ENCODE measurements at places on chromosomes 3 and 15. TPM values are rescaled to one million over a fixed set of nuclear protein-coding genes. Genes with fewer than 3 reads are reported as not detected.
A peak's percentile ranks its signal among the peaks of the same experiment; 100 is the strongest.

- DNase-seq = no peak
- H3K4me3 ChIP-seq = no peak overlapping the region
- no peaks in the 10 kb centered on the region for H3K4me1 ChIP-seq
These were observed 98.3 kb downstream of the ANO10 start for GRCh38 chr3:43523454-43524053.

DNA sequence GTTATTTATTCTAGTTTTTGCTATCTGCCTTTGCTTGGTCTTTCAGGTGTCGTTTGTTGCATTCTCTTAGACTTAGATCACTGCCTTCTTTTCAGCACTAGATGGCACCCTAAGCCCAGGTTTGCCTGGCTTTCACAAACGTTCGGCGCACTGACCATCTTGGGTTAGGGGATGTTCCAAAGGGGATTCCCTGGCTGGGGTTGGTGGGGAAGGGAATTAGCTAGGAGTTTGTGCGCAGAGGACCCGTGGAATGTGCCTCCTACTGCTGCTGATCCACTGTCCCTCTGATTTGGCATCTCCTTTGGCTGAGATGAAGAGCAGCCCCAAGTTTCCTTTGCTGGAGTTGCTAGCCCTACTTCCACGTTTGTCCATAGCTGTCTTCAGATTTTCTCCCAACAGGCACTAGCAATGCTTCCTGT lies 33.9 kb downstream of the PFN2 start:
- no peak overlapping the region for H3K27ac ChIP-seq
- H3K27me3 ChIP-seq = no peaks in the 10 kb centered on the region
- peak; percentile 78 for DNase-seq
- H3K4me3 ChIP-seq = no peak overlapping the region

DNA sequence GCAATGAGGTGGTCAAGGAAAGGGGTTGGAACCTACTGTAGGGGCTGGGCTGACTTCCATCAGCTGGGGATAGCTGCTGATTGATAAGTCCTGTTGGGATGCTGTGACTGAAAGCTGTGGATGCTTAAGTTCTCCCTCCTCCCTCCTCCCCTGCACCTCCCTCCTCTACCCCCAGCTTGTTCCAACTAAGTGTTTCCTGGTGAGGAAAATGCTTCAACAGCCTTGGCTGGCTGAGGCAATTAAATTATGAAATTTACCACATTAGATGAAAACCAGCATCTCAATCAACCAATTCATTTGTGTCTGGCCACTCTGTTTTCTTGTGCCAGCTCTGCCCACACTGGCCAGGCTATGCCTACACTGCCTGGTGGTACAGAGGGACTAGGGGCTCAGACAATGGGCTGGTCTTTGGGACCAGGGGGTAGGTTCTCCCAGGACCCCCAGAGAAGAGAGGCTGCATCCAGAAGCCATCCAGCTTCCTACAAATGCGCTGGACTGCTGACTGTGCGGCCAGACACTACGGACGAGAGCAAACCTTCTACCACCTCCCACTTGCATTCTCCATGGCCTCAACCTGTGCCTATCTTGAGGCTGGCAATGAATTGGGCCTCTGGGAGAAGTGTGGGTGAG lies 2.5 kb downstream of the KLHL25 start:
- peaks cover 6% of the 10 kb centered on the region for H3K36me3 ChIP-seq
- no peak overlapping the region for H3K27ac ChIP-seq
- DNase-seq = no peak
- H3K4me3 ChIP-seq = peak overlapping the region; percentile 85

DNA sequence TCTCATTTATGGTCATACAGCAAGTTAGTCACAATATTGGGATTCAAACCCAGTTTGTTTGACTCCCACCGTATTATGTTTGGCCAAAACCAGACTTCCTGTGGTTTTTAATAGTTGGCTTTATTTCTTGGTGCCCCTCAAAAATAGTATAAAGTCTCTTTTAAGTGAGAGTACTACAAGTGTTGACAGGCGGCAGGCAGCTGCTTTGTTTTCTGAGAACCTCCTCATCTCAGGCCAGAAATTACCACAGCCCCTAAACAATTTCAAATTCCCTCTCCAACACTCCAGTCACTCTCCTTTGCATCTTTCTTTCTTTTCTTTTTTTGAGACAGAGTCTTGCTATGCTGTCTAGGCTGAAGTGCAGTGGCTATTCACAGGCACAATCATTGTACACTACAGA lies 121.5 kb downstream of the POLR2M start:
- H3K4me3 ChIP-seq = no peak overlapping the region
- DNase-seq = no peak
- no peaks in the 10 kb centered on the region for H3K4me1 ChIP-seq
- no peaks in the 10 kb centered on the region for H3K27me3 ChIP-seq

LYZL4 gene
- polyA plus RNA-seq = not detected

DNA sequence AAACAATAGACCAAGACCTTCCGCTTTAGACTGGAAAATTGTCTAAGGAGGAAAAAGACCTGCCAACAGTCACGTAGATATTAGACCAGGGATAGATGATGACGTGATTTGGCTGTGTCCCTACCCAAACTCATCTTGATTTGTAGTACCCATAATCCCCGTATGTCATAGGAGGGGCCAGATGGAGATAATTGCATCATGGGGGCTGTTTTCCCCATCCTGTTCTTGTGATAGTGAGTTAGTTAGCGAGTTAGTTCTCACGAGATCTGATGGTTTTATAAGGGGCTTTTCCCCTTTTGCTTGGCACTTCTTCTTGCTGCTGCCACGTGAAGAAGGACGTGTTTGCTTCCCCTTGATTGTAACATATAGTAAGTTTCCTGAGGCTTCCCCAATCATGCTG lies 31.7 kb upstream of the SUCLG2 start:
- H3K4me1 ChIP-seq = no peaks in the 10 kb centered on the region
- no peak overlapping the region for H3K4me3 ChIP-seq
- no peaks in the 10 kb centered on the region for H3K27me3 ChIP-seq
- no peaks in the 10 kb centered on the region for H3K36me3 ChIP-seq
- DNase-seq = no peak

GPR149 gene
- 1.5 TPM for polyA plus RNA-seq

DNA sequence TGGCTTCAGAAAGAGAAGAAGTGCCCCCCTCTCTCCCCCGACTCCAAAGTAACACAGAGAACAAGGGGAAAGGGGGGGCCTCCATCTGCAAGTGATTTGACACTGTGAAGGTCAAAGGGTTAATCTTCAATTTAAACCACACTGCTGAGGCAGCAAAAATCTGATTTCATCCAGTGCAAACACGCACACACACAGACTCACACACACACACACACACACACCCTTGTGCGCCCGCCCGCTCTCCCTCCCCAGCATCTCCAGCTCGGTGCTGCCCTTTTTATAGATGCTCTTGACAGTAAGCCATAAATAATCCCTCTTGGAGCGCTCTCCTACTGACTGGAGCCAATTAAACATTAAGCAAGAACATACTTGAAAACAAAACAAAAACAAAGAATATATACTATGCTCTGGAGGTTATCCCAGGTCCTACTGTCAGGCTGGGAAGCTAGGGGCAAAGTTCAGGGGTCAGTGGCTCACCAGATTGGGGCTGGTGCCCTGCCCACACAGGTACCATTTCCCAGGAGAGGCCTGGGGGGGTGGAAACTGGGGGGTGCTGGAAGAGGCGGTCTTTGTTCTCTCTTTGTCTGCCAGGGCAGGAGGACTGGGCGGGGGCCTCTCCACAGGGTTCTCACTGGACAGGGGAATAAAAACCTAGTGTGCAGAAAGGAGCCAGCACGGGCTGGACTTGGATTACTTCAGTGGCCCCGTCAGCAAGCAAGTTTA lies 16.3 kb downstream of the BMF start:
- H3K4me1 ChIP-seq = peaks cover 69% of the 10 kb centered on the region
- DNase-seq = peak; percentile 80
- H3K4me3 ChIP-seq = no peak overlapping the region
- H3K27ac ChIP-seq = peak overlapping the region; percentile 79
- peaks cover 2% of the 10 kb centered on the region for H3K27me3 ChIP-seq
- H3K36me3 ChIP-seq = peaks cover 4% of the 10 kb centered on the region

DNA sequence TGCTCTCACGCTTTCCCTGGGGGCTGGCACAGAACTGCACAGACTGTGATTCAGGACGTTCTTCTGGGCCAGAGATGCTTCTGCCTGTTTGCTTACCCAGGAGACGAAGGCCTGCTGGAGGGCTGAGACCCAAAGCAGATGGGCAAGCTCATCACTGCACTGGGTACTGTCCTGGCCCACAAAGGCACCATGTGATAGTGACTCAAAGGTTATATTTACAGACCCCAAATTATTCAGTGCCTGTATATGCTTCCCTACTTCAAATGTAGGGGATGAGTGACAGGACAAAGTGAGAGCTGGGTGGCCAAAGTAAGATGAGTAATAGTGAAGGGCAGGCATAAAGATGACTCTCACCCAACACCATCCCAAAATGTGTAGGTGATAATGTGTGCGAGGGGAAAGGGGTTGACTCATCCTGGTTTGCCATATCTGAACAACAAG lies 127.4 kb downstream of the WDR76 start:
- H3K27ac ChIP-seq = no peak overlapping the region
- peaks cover 11% of the 10 kb centered on the region for H3K4me1 ChIP-seq
- H3K27me3 ChIP-seq = no peaks in the 10 kb centered on the region
- no peak overlapping the region for H3K4me3 ChIP-seq

- no peak for DNase-seq
- H3K27me3 ChIP-seq = no peaks in the 10 kb centered on the region
- H3K4me1 ChIP-seq = no peaks in the 10 kb centered on the region
- no peaks in the 10 kb centered on the region for H3K36me3 ChIP-seq
- no peak overlapping the region for H3K27ac ChIP-seq
These were observed 407.0 kb downstream of the GAP43 start for GRCh38 chr3:116030131-116030850.

POLQ gene
- polyA plus RNA-seq = 2.6 TPM

DNA sequence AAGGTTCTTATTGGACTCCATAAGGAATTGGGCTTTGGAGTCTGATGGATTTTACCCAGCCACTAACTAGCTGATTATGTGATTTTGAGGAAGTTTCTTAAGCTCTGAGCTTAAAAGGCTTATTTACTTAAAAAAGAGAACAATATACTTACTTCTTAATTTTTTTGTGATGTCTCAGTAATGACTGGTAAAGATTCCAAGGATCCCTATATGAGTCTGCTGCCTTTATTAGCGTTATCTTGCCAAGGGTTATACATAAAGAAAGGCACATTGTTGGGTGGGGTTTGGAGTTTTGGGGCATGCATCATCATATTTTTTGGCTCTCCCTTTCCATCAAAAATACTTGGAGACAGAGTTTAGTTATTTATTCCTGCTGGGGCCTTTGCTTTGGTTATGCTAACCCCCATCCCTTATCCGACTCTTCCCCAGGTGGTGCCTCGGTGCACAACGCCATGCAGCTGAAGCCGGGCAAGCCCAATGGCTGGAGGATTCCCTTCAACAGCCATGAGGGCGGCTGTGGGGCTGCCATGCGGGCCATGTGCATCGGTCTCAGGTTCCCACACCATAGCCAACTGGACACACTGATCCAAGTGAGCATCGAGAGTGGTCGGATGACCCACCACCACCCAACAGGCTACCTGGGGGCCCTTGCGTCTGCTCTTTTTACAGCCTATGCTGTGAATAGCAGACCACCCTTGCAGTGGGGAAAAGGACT lies 6.7 kb downstream of the ADPRH start:
- no peak overlapping the region for H3K4me3 ChIP-seq
- no peaks in the 10 kb centered on the region for H3K36me3 ChIP-seq
- no peak for DNase-seq
- no peaks in the 10 kb centered on the region for H3K4me1 ChIP-seq
- no peaks in the 10 kb centered on the region for H3K27me3 ChIP-seq

DNA sequence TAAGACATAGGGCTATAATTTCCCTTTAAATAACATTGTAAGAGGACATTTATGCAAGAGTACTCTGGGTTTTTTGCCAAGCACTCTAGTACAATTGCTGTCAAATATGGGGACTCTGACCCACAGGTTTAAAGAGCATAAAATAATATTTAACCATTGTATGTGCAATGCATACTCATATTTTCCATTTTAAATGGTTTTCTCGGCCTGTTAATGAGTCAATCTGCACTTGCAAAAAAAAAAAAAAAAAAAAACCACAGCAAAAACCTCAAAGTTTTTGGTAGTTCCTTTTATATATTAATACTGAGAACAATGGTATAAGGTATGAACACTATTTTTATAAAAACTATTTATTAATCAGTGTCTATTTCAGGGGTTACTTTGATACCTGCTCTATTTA lies 304.0 kb upstream of the CBLB start:
- H3K27me3 ChIP-seq = no peaks in the 10 kb centered on the region
- no peaks in the 10 kb centered on the region for H3K36me3 ChIP-seq
- H3K4me3 ChIP-seq = no peak overlapping the region
- H3K4me1 ChIP-seq = no peaks in the 10 kb centered on the region
- DNase-seq = no peak
- H3K27ac ChIP-seq = no peak overlapping the region

DNA sequence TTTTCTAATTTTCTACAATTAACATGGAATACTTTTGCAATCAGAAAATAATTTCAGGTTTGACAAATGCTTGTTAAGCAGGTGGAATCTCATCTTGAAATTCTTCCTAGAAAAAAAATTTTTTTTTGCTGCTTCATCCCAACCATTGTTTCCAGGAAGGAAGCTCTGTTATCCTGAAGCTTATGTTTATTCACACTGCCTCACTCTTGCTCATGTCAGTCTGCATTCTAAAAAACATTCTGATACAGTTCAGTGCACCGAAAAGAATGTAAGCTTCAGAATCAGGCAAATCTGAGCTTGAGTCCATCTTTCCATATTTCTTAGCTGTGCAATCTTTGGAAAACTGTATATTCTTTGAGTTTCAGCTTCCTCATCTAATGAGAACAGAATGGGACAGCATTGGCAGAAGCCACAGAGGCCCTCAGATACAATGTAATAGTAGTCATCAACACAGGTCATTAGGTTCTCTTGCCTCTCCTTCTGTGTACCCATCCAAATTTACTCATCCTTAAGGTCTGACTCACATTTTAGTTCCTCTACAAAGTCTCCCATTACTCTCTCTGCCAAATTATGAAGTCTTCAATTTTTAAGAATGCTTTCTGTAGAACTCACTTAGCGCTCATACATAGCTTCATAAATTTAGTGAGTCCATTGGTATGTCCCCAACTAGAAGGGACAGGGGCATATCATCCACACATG lies 881.8 kb upstream of the NR2F2 start:
- DNase-seq = no peak
- no peaks in the 10 kb centered on the region for H3K36me3 ChIP-seq
- H3K27me3 ChIP-seq = no peaks in the 10 kb centered on the region
- no peak overlapping the region for H3K27ac ChIP-seq
- no peak overlapping the region for H3K4me3 ChIP-seq
- no peaks in the 10 kb centered on the region for H3K4me1 ChIP-seq

DNA sequence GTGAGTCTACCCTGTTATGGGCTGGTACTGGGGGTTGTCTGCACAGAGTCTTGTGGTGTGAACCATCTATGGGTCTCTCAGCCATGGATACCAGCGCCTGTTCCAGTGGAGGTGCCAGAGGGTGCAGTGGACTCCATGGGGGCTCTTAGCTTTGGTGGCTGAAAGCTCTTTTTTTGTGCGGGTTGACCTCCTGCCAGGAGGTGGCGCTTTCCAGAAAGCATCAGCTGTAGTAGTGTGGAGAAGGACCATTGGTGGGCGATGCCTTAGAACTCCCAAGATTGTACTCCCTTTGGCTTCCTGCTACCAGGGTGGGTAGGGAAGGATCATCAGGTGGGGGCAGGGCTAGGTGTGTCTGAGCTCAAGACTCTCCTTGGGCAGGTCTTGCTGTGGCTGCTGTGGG lies 602.6 kb downstream of the RSL24D1 start:
- H3K27me3 ChIP-seq = no peaks in the 10 kb centered on the region
- no peaks in the 10 kb centered on the region for H3K36me3 ChIP-seq
- no peak overlapping the region for H3K4me3 ChIP-seq
- H3K4me1 ChIP-seq = no peaks in the 10 kb centered on the region

GRCh38 chr3:79651536-79652065 lies 116.2 kb downstream of the ROBO1 start:
- no peak overlapping the region for H3K27ac ChIP-seq
- H3K36me3 ChIP-seq = no peaks in the 10 kb centered on the region
- H3K4me1 ChIP-seq = no peaks in the 10 kb centered on the region
- H3K27me3 ChIP-seq = no peaks in the 10 kb centered on the region
